Stimulated activated CD8-positive, alpha-beta memory T cell treated with anti-CD3 and anti-CD28 coated beads, Interleukin-2, amount 100 ng/mL, for 1 hour (primary cell): ENCODE measurements at places on chromosomes 4 and X.

- DNase-seq = no peak
Observed at GRCh38 chr4:17400686-17401085, 111.2 kb downstream of the QDPR start.

- no peak for DNase-seq
Observed at GRCh38 chrX:16457239-16457638, 192.7 kb upstream of the S100G start.

DNA sequence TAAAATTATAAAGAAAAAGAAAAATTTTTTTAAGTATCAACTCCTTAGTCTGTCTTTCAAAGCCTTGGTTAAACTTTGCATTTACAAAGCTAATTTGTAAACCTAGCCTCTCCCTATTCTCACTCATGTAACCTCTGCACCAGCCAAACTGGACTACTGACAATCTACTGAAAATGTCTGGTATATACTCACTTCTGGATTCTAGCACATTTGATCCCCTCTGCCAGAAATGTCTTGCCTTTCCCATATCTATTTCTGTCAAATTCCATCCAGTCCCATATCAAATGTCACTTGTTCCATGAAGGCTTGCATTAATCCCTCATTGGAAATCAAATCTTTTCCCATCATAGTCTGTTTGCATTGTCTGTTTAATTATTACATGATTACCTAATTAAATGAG is 105.8 kb upstream of the KLHL13 start:
- no peak for DNase-seq

DNA sequence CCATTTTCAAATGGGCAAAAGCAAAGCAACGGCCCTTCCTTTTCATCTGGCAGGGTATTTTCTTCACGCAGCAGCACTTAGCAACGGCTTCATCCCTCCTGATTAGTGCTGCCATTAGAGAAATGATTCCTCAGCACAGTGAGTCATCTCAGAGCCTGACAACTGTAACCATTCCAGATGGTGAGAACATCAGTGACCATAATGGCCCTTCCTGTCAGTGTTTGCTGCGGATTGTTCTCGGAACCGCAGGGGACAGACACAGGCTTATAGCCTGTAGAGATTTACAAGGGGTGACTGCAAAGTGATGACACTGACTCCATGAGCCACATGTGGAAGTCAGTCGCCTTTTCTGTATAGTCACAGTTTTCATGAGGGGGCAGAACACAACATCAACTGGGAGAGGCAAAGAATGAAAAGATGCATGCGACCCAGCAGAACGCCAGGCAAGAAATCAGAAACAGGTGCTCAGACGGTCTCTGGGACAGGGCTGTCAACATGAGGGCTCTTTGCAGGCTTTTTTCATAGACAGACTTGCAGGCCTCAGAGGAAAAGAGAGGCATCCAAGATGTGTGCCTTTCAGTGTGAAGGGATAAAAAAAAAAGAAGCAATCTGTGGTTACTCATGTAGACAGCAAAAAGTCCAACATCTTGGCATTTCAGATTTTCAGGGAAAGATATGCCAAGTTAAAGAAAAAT is 69.9 kb upstream of the FBXW7 start:
- DNase-seq = no peak

GRCh38 chrX:49976682-49977197 is 54.3 kb downstream of the CLCN5 start:
- no peak for DNase-seq

DNA sequence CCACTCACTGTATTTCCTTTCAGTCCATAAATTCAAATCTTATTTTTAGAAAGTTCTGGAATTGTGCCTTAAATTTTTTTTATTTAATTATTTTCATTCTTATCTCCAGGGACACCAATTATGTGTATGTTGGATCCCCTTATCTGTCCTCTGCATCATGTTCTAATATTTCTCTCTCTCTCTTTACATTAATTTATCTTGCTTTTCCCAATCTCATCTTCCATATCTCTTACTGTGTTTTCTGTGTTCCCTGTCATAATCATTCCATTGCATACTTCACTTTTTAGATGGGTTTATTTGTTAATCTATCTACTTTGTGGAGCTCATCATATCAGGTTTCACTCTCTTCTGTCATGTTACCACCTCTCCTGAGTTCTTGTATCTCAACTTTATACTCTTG is 37.4 kb downstream of the PPP2R2C start:
- no peak for DNase-seq

- DNase-seq = no peak
Observed at GRCh38 chrX:119406776-119407175, 7.6 kb downstream of the SLC25A43 start.

- DNase-seq = no peak
Observed at GRCh38 chrX:79036157-79036880, 91.1 kb downstream of the P2RY10 start.

- no peak for DNase-seq
Observed at GRCh38 chr4:8276358-8277240, 7.0 kb downstream of the HTRA3 start.

DNA sequence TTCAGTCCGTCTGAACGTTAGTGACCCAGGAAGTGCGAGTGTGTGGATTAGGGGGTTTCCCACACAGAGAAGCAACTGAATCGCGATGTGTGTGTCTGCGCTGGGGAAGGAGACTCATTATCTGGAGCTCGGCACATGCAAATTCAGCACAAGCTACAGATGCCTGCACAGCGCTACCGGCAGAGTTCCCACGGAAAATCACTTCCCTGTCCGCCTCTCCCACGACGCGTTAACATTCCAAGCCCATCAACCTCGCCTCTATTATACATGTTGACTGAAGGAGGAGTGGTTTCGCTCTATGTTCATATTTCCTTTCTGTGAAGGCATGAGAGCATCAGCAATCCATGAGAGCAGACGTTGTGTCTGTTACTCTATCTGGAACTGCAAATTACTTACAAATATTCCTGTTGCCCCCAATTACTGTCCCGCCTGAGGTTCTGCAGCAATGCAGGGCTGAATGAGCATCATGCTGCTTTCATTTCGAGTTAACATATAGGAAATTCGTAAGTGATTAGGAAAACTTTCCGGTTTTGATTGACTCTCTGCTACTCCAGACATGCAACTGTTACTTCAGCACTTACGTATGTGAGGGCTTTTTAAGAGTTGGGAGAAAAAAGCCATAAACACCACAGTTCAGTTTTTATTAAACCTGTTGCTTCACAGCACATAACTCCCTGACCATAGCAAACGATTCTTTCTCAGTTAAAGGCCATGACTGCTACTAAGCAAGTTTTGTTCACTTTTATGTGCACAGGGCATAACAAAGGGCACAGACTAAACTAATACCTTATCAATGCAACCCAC is 15.0 kb upstream of the MTNR1A start:
- DNase-seq = no peak

- no peak for DNase-seq
Observed at GRCh38 chr4:185745891-185746290, 66.1 kb downstream of the SORBS2 start.

GRCh38 chr4:116702949-116703348 is 382.4 kb downstream of the TRAM1L1 start:
- DNase-seq = no peak

GRCh38 chr4:10856271-10856782 is 171.8 kb upstream of the CLNK start:
- DNase-seq = no peak

DNA sequence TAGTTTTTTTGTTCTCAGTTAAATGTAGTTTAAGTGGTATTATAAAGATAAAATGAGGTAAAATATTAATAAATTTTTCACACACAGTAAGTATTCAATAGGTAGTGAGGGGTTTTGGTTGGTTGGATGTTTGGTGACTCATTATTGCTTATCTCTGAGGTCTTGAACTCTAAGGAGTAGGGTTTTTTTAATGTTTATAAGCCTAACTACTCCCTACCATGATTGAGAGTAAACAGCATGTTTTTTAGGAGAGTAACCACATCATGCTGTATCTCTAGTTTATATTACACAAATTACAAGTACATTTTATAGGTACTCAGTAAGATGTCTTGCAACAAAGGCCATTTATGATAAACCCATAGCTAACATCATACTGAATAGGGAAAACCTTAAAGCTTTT is 181.6 kb downstream of the MAPK10 start:
- DNase-seq = no peak

DNA sequence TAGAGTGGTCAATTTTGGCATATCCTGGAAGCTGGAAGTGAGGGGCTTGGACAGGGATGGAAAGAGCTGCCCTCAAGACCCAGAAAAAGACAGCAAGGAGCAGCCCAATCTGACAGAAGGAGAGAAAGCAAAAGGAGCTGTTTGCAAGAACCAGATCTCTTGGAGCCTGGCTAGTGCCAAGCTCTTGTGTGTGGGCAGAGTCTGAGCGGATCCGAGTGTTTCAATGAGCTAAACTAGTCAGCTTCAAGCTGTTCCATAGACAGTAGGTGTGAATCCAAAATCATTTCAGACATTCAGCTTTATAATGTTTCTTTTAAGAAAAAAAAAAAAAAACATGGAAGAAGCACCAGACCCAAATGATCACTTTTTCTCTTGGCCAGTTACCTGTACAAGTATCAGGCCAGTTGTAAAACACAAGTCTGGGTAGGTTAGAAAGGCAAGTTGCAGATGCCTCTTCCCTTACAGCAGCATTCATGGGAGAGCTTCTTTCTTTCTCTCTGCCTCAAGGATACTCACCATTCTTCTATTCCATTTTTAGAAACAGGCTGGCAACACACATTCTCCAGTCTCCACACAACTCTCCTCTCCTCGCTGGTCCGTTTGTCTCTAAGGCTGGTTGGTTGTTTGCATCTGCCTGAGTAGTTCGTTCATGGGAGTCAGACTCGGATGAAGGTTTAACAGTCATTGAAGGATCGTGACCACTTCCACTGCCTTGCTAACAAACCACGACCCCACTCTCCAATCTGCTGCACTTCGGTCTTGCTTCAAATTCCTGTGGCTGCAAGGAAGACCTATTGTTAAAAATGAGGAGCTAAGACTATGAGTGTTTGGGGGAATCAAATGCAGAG is 105.2 kb upstream of the GATB start:
- DNase-seq = no peak

DNA sequence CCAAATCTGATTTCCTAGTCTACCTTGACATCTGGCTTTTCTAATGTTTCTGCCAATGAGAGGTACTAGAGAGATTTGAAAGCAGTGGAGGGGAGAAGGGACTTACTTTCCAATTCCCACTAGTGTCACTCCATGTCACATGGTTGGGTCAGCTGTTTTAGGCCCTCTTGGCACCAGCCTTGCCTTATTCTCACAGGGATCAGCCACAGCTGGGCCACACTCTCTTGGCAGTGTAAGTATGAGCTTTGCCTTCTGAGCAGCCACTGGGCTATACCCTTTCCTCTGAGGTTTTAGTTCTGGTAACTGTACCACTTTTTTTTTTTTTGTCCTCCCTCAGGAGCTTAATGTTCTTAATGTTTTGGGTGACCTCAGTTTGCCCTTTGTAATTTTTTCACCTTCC is 10.2 kb upstream of the ADH1C start:
- no peak for DNase-seq

DNA sequence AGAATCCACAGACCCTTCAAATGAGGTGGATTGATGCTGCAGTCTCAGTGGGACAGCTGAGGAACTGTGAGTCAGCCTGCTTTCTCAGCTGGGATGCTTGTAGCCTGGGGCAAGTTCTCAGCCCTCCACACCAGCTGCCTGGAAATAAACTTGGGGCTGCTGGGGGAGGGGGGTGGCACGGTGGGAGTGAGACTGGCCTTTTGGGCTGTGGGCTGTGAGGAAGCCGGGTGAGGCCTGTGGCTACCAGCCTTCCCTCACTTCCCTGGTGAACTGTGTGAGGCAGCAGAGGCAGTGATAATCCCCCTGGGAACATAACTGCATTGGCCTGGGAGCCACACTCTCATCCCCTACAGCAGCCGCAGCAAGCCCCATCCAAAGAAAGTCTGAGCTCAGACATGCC is 114.5 kb upstream of the GUCY1A1 start:
- no peak for DNase-seq

GRCh38 chr4:183445097-183445428 is 627 bp downstream of the CDKN2AIP start:
- no peak for DNase-seq

DNA sequence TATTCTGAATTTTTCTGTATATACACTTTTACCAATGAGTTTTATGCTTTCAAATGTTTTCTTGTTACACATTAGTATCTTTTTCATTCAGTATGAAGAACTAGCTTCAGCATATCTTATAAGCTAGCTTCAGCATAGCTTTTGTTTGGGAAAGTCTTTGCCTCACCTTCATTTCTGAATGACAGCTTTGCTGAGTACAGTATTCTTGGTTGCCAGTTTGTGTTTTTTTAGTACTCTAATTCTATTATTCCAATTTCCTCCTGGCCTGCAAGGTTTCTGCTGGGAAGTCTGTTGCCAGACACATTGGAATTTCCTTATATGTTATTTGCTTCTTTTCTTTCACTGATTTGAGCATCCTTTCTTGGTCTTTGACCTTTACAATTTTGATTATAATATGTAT is 278.8 kb downstream of the SPATA18 start:
- DNase-seq = no peak

DNA sequence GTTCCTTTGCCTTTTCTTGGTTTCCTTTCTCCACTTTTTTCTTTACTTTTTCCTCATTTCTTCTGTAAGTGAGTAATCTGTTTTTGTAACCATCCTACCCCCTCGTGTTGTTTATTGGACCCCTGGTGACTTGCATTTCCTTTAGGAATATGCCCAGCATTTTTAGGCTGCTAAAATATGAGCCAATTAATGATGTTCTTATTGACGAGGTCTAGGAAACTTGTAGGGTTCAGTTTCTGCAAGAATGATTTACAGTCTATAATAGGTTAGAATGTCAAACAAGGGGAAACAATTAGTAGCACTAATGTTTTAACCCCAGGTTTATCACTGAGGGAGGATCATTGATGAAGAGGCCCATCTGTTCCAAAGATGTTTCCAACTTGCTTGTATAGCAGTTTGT is 79.0 kb downstream of the CPE start:
- DNase-seq = no peak

- no peak for DNase-seq
Observed at GRCh38 chrX:132732236-132732635, 226.2 kb downstream of the HS6ST2 start.

GRCh38 chrX:29652484-29652883 is 562.9 kb upstream of the MAGEB2 start:
- no peak for DNase-seq

GRCh38 chr4:113607147-113607720 is 154.3 kb downstream of the CAMK2D start:
- no peak for DNase-seq

DNA sequence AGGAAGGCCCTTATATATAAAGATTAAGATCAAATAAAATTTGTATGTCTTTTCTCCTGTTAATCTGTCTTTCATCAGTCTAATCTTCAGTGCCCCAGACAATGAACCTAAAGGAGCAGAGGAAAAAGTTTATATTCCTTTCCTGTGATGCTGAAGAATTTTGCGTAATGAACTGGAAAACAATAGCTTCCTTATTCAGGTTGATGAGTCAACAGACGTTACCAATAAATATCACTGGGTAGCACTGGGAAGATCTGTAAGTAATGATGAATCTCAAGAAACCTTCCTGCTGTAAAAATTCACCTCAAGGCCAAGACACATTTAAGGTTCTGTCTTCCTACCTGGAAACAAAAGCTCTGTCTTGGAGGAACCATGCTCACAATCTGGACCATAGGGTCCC is 25.5 kb downstream of the CDKN2AIP start:
- DNase-seq = no peak

- no peak for DNase-seq
Observed at GRCh38 chrX:153779891-153780677, 757 bp upstream of the SRPK3 start.

- DNase-seq = no peak
Observed at GRCh38 chr4:181105487-181105886, 1137.7 kb upstream of the TENM3 start.

- no peak for DNase-seq
Observed at GRCh38 chr4:13516315-13516860, 27.9 kb downstream of the NKX3-2 start.

GRCh38 chr4:39660045-39660444 is 21.4 kb upstream of the SMIM14 start:
- DNase-seq = no peak
